ENCODE measurements at places on chromosomes 3 and 15.

DNA sequence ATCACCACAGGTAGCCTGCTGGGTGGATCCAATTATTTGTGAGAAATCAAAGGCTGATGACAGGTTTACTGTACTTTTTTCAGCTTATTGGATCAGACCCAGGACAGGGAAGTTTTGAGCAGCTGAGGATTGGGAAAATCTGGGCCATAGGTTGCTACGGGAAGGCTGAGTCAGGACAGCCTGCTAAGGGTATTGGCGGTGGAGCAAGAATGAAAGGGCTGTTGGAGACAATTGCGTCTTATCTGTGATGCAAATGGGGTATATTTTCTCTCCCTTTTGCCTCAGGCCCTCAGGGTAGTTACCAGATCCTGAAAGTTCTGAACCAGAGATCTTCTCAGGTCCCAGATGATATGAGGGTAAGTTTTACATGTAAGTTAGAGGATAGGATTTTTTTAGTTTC is 317.7 kb downstream of the EDEM1 start:
- no peak for DNase-seq

DNA sequence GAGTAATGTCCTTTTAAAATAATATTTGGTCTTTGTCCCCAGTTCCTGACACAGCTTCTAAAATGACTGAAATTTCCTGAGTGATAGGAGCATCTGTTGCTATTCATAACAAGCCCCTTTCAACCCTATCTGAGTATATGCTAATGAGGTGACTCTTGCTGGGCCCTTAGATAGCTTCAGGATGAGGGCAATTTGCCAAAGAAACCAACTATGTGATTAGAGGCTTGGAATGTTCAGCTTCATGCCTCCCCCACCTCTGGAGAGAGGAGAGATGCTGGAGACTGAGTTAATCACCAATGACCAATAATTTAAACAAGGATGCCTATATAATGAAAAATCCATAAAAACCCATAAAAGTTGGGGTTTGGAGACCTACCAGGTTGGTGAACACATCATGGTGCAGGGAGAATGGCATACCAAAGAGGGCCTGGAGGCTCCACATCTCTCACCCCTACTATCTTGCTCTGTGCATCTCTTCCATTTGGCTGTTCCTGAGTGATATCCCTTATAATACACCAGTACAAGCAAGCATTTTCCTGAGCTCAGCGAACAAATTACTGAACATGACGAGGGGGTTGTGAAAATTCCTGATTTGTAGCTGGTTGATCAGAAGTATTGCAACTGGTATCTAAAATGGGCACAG is 189.2 kb downstream of the ECT2 start:
- DNase-seq: no peak

DNA sequence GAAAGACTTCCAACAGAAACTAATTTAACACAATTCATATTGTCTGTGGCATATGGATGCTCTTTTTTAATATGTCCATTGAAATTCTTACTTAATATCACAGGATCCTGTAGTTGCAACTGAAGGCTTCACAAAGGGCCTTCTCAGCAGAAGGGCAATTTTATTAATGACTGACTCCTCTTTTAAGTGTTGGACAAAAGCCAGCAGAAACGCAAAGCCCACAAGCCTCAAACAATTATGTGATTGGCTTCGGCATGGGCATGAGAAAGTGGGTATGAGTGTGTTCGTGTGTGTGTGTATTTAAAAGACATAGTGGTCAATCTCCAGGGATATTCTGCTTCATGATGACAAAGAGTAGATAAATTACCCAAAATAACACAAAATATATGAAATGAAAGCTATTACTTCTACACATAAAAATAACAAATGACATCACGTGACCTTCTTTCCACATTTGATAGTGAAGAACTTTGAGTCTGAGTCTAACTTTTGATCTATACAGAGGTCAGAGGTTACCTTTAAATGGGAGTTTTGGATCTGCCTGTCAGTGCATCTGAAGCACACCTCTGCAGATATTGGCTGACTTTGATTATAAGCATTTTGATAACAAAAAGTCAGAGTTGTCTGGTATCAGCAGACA is 496.9 kb downstream of the CADM2 start:
- no peak for DNase-seq

- DNase-seq: no peak
Observed at GRCh38 chr3:11956781-11957180, 47.4 kb upstream of the SYN2 start.

DNA sequence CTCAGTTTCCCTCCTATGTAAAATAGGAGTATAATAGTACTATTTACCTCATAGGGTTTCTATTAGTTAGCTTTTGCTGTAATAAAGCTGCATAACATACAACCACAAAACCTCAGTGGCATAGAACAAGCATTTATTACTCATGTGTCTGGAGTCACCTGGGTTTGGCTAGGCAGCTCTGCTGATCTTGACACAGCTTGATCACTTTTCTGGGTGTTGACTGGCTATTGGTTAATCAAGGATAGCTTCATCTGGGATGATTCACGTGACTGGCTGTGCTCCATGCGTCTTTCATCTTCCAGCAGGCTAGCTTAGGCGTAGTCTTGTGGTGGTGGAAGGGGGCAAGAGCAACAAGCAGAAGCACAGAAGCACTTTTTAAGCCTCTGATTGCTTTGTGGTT is 112.6 kb downstream of the SQOR start:
- DNase-seq: no peak

Measured in activated CD4-positive, alpha-beta T cell treated with anti-CD3 and anti-CD28 coated beads, Interleukin-2, amount 50 U/mL, for 24 hours (primary cell).